Sciatic nerve (tissue), 2 donors: ENCODE measurements at places on chromosomes 16 and 17.

DNA sequence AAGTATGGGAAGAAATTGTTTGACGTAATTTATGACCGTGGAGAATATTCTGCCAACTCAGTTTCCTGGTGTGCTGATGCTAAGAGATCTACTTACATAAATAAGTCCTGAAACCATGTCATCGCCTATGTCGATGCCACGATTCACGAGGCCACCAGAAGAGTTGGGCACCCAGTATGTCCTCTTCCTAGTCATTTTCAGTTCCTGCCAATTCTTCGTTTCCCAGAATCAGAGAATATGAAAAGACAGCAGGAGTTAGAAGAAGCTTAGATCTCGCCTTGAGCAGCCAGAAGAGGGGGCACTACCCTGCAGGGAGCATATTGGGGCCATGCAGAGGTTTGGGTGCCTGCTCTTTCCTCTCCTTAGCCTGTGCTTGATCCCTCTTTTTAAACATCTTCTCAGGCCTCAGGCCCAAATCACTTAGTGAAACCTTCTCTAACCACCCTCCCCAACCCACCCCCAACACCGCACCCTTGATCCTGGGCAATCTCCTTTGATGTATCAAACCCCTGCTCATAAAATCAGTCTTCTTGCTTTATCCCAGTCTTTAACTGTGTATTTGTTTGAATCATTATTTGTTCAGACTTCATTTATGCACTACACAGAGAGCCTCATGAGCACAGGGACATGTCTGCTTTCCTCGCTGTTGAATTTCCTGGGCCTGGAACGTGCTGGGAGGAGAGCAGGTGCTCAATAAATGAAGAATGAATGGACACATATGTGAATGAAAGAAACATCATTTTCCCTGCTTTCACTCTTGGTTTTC, 12.2 kb upstream of the LONP2 start:
- DNase-seq, result peak; percentile 61

DNA sequence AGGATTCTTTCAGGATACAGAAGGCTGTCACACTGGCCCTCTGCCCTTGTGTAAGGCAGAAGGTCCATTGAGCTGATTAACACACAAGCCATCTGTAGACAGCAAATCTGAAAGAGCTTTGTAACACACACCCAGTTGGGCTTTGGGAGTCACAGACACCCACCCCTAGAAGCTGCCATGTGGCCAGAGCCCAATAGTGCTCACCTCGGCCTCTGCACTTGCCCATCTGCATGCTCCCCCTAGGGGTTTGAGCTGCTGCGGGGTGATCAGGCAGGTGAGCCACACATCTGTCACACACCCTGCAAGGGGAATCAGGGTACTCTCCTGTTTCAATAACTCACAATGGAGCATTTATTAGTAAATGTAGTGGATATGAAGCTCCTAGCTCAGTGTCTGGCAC, 138.3 kb downstream of the CHD9NB start:
- DNase-seq, result no peak

DNA sequence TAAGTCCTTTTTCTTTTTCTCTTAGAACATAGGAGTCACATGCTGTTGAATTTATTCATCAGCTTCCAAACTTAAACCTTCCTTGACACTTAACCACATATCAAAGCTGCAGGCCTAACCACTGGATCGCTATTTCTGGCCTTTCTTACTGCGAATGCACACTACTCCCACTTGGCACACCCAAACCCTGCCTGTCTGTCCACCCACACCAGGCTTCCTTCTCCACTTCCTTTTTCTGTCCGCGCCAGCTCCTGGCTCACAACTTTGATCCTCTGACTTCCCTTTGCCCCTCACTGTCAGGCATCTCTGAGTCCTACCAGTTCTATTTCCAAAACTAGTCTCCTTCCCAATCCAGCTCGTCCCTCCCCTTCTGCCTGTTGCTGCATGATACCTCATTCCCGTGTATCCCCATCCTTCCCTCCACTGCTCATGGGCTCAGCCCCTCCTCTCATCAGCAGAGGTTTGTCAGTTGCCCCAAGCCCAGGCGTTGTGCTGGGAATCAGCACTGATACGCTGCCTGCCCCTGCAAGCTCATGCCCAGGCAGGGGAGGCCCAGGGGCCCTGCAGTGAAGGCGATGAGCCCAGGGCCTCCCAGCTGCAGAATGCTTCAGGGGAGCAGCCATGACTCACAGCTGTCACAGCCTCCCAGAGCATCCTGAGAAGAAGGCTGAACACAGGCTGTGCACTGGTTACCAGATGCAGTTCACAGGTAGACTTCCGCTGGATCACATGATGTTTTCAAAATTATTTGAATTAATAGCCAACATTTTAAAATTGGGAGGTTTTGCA, 179.8 kb downstream of the KATNIP start:
- no peak for DNase-seq

DNA sequence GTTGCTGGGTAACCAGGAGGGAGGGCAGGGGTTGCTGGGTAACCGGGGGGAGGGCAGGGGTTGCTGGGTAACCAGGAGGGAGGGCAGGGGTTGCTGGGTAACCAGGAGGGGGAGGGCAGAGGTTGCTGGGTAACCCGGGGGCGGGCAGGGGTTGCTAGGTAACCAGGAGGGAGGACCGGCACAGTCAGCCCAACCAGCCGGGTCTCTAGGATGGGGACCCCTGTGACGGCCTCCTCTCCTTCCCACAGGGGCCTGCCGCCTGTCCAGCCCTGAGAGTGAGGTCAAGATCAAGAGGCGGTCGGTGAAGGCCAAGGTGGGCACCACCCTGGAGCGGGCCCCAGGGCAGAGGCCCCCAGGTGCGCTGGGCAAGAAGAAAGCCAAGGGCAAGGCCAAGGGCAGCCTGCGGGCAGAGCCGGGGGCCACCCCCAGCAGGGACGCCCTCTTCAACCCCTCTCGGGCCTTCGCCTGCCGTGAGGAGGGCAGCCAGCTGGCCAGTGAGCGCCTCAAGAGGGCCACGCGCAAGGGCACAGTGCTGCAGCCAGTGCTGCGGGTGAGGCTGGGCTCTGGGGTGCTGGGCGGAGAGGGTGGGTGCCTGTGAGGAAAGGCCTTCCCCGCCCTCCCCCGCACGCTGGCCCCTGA, 54.6 kb downstream of the ACTG1 start:
- DNase-seq, result no peak

GRCh38 chr17:35171834-35172233, 22.4 kb downstream of the SLC35G3 start:
- no peak for DNase-seq

DNA sequence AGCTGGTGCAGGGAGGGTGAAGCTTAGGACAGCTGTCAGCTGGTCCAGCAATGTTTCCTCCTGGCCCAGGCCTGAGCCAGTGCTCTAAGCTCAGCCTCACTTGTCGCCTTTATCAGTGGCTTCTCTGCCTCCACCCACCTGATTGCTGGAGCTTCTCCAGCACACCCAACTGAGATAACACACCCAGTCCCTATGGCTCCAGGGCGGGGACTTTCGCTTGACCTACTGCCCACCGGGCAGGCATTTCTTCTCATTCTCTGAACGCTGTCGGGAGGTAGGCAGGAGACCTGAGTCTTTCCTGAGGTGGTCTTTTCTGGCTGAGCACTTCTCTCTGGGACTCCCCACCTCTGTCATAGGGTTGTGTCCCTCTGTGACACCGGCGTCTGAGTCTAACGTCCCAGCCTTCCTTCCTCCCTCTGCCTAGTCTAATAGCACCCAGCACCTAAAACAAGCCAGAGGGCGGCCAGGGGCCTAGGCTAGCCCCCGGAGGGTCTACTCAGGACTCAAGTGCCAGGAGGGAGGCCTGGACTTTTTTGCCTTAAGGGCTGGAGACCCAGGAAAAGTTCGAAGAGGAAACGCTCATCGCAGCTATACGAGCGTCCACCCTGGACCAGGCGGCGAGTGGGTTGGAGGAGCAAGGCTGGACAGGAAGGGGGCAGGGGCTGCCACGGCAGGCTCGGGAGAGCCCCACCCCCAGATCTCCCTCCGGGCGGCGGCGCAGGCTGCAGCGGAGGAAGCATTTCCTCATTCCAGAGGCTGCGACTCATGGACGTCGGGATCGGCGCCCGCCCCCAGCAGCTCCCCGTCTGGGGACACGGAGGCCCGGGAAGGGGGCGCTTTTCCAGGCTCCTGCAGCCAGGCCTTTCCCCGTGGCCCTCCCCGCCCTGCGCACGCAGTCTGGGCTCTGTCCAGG, 756 bp downstream of the TAX1BP3 start:
- DNase-seq, result peak; percentile 94

DNA sequence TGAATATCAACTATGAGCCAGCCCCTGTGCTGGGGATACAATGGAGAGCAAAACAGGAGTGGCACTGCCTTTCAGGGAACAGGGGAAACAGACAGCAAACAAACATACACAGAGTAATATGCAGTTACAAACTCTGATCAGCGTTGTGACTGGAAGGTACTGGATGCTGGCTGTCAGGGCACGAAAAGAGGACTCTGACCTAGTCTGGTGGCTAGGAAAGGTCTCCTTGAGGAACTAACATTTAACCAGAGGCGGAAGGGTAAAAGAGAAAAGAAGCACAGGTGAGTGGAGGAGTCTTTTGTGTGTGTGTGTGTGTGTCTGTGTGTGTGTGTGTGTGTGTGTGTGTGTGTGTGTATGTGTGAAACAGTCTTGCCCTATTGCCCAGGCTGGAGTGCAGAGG, 12.4 kb upstream of the B4GALNT2 start:
- no peak for DNase-seq
